ENCODE measurements at places on chromosomes 3 and 15.

GRCh38 chr15:66287461-66288057 is 5.8 kb upstream of the DIS3L start:
- DNase-seq = peak; percentile 28

DNA sequence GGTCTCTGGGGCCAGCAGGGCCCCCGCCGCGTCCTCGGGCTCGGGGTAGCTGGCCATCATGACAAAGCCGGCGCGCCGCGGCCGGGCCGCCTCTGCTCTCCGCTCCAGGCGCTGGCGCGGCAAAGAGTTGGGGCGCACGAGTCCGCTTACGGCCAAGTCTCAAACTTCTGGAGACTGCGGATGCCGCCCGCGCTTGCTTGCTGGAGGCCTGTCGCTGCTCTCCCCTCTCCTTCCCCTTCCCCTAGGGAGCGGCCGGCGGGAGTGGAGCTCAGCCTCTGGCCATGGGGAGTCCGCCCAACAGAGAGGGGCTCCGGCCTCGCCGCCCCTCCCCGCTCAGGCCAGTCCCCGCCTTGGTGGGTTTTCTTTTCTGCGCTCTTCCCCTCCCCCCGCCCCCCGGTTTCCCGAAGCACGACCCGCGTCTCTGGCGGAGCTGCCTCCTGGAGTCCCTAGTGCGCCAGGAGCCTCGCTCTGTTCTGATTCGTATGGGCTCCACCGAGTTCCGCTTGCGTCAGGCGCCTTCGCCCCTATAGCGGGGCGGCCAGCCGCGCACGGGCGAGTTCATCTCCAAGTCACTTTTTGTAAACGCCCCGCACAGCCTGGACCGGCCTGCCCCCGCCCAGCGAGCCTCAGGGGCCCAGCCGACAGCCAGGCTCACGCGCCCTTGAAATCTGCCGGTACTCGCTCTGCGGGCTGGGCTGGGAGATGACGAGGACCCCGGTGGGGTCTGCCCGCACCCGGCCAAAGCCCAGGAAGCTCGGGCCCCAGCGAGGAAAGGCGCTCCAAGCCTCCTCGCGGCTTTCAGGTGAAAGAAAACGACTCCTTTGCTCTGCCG is at the start of the genes FOXL2 and FOXL2NB:
TSS of gene FOXL2 (minus strand) at position 475 of the 832 bp plus-strand sequence. CDS start at position 60, 415 bp downstream.
TSS of gene FOXL2NB (plus strand) at position 555 of the 832 bp plus-strand sequence. CDS start at position 703, 148 bp downstream.
- DNase-seq = no peak

DNA sequence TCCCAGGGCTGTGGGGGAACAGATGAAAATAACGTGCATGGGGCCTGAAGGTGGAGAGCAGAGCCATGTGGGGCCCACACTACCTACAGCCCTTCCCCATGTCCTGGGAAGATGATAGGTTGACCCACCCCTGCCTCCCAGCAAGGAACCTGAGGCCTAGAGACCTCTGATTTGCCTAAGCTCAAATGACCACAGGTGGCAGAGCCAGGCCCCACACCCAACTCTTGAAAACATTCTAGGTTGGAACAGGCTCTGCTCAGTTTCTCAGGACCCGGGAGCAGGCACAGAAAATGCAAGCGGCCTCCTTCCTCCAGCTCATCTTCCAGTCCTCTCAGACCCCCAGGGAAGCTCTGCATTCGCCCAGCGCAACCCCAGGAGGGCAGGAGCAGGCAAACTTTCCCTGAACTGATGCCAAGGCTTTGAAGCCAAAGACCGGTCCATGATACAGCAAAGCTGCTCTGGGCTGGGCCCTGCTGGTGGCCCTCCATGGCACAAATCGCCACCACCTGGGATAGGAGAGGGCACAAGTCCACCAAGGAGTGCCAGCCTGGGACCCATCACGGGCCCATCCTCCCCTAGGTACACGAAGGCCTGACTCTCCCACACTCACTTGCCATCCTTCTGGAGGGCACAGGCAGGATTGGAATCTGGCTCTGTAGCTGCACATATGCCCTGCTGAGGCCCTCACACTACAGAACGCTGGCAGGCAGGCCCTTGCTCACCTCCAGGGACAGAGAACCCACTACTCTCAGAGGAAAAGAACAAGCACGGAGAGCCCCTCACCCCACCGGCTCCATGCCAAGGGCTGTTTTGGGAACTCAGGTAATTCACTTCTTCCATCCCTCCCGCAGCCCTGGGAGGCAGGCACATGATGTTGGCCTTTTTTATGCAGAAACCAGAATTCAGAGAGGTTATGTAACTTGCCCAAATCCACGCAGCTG is 51.0 kb upstream of the FURIN start:
- no peak for DNase-seq

DNA sequence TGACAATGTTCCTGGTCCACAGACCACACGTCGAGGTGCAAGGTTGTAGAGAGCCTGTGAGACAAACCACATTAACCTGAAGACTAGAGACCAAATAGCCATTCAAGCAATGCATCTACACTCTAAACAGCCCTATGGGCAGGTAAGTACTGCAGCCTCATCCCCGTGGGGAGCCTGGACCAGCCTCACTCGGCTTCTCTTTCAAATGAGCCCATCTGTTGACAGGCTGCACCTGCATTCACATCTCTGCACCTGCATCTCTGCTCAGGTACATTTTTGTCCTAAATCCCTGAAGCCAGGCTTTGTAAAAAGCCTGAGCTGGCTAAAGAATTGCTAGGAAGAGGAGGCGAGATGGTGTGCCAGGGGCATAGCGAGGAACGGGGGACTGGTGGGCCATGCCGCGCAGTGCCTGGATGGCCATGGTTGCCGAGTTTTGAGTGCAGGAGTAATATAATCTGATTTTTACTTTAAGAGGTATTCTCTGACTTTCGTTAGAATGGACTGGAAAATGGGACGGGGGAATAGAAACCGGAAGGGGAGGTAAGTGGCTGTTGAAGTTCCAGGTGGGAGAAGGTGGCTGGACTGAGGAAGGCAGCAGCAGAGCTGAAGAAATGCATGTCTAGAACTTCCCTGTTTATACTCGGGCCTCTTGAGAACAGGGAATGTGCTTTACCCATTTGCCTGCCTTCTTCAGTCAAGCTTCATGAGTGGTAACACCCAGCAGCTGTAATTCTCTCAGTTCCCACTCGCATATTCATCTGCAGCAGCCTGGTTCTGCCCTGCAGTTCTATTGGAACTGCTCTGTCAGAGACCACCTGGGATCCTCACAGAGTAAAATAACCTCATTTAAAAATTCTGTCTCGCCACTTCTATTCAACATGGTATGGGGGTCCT is 226.4 kb downstream of the OPA1 start:
- no peak for DNase-seq

- DNase-seq = no peak
Observed at GRCh38 chr3:120144267-120144666, 50.0 kb upstream of the GSK3B start.

DNA sequence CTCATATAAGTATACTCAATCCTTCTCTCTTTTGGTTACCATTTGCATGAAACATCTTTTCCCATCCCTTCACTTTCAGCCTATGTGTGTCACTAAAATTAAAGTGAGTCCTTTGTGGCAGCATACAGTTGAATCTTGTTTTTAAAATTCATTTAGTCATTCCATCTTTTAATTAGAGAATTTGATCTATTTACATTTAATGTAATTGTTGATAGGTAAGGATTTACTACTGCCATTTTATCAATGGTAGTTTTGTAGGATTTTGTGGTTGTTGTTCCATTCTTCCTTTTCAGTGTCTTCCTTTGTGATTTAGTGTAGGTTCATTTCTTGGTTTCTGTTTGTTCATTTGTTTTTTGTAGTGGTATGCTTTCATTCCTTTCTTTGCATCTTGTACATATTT is 191.9 kb upstream of the CTNNB1 start:
- no peak for DNase-seq

DNA sequence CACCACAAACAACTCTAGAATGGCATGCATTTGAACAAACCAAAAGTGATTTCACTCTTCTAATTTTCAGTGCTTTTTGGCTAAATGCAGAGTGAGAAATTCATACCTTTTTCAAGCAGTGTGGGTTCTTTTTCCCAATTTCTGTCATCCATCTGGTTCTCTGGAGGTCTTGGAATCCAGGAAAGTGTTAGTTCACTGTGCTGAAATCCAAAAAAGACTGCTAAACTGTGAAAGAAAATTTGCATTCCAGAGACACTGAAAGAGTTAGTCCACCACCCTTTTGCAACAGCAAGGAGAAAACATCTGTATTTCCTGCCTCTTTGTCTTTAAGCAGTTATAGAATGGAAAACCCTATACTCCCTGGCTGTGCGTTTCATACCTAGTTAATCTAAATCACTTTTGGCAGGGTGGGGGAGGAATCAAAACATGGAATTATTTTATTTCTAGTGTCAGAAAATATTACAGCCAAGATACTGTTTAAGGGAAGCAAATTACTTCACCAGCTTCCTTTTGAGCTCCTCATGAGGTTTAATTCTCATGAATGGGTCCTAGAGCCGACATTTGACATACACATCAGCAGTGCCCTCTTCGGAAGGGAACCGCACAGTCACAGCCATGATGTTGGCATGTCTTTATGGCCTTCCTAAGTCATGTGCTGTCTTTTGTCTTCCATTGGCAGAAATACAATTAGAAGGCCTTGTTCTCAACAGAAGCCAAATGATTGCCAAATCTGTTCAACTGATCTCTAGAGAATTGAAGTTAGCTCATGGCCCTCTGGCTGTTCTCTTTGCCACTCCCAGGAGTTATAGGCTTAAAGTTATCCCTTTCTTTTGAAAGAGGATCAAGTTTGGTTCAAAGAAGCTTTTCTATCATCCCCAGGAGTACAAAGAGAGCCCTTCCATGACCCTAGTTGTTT is 317.7 kb upstream of the TPRG1 start:
- no peak for DNase-seq

DNA sequence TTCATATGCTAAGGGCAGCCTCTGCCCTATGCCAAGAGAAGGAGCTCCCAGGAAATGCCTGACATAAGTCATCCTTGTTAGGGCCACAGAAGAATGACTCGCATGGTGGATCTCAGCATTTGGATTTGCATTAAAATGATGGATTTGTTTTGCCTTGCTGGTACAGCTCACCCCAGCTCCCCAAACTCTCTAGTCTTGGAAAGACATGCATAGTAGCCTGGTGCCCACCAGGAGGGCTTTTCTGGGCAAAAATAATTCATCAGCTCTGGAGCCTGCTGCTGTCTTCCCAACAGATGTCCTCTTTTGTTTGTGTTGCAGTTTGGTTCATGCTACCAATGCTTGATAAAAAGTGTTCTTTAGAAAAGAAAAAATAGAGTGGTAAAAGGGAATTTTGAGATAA is 833.0 kb downstream of the AGBL1 start:
- no peak for DNase-seq

GRCh38 chr3:160437083-160437455 is 12.5 kb downstream of the TRIM59 start:
- no peak for DNase-seq

DNA sequence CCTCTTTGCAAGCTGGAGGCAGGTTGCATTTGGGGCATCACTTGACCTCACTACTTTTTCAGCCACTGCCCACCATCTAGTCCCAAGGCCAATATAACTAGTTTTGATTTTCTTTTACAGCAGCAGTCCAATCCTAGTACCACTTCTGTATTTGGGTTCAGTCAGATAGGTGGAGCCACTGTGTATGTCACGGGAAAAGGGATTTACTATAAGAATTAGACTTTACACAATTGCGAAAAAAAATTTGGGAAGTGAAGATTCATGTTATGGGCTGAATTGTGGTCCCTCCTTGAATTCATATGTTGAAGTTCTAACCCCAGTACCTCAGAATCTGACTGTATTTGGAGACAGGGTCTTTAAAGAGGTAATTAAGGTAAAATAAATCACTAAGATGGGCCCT is 37.4 kb upstream of the NMNAT3 start:
- DNase-seq = no peak

GRCh38 chr3:107676469-107677309 is 153.9 kb downstream of the BBX start:
- peak; percentile 21 for DNase-seq

DNA sequence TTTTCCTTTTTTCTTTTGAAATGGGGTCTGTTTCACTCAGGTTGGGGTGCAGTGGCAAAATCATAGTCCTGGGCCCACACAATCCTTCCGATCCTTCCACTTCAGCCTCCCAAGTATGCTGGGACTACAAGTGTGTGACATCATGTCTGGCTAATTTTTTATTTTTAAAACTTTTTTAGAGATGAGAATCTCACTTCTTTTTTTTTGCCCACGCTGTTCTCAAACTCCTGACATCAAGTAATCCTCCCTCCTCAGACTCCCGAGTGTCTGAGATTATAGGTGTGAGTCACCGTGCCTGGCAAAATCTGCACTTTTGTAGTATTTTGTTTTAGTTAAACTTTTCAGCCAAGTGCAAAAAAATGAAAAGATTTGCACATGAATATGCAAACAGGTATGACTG is 171.0 kb downstream of the FNDC3B start:
- DNase-seq = no peak

- no peak for DNase-seq
Observed at GRCh38 chr3:13671482-13672233, 122.7 kb downstream of the FBLN2 start.

DNA sequence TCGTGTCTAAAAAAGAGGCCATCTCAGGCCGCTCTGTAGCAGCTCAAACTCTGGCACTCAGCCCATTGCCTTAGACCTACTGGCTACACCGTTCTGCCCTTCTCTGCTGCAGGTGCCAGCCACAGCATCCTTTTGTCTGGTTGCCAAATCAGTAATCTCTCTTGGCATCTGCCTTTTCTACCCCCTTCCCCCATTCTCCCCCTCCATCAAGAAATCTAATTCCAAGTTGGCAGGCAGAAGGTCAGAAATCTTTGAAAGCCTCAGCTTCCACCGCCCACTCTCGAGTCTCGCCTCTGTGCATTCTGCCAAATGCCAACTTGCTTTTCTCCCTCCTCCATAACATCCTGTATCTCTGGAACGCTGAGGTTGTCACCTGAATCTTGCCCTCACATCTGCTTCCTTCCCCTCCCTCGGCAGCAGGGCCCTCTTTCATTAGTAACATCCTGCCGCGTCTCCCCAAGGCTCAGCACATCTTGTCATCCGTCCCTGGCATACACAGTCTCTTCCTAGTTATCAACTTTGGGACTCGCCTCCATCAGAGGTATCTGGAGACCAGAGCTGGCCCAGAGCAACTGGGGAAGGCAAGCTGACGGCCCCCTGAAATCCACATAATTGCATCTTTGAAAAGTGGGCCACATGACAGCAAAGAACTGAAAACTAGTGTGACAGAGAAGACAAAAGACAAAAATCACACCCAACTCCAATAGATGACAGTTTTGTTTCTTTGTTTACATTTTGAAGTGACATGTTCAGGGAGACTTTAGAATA is 312.0 kb upstream of the CCDC54 start:
- DNase-seq = no peak

DNA sequence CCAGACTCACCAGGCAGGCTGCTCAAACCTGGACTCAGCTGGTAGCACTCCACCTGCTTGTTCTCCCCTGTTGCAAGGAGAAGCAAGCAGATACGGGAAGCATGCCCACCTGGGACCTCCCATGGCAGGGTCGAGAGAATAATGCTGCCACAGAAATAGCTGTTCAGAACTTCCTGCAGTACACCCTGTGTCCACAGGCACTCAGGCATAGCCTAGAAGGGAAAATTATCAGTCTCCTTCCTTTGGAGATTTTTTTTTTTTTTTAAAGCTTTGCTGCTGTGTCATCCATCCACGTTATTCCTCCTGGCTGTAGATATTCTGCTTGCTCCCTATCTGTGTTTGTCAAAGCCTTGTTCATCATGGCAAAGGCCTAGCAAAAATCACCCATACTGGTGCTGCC is 32.7 kb upstream of the RPS17 start:
- DNase-seq = no peak

GRCh38 chr3:66140743-66141372 is 79.9 kb upstream of the SLC25A26 start:
- DNase-seq = no peak

All from NCI-H1417 treated with DMSO at 0.1 percent for 48 hours (cell line).